Naive thymus-derived CD4-positive, alpha-beta T cell (primary cell): ENCODE measurements at places on chromosomes 16 and 17.

GRCh38 chr16:65312071-65312470 is 190.2 kb upstream of the CDH11 start:
- no peak overlapping the region for H3K4me3 ChIP-seq
- DNase-seq = no peak
- H3K4me1 ChIP-seq = no peaks in the 10 kb centered on the region
- H3K27me3 ChIP-seq = no peaks in the 10 kb centered on the region
- no peak overlapping the region for H3K27ac ChIP-seq

DNA sequence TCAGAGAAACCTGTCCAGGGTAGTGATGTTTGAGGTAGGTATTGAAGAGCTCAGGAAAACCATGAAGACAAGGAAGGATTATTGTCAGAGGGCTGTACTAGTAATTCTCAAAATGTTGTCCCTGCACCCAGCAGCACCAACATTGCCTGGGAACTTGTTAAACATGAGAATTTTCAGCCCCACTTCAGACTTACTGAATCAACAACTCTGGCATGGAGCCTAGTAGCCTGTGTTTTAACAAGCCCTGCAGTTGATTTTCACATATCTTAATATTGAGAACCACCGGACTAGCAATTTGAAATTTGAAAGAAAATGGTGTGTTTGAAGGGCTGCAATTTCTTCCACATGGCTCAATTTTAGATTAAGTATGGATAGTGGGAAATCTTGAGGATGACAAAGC is 2.8 kb upstream of the KIF2B start:
- H3K4me3 ChIP-seq = no peak overlapping the region
- H3K27ac ChIP-seq = no peak overlapping the region
- H3K27me3 ChIP-seq = no peaks in the 10 kb centered on the region
- no peak for DNase-seq

DNA sequence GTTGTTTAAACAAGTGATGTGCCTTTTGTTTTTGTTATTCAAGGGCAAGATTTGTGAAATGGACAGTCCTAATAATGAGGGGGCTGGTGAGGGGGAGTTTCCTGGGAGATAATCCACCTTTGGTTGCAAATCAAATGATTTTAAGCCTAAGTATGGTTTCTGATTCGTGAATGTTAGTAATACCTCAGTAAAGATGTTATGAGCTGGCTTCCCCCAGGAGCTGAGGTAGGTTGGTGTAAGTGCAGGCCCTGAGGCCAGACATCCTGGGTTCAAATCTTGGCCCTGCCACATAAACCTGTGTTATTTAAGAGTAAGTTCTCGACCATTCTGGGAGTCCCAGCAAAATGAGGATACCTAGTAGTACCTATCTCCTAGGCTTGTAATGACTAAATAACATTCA is 1.5 kb downstream of the SNX29 start:
- no peak for DNase-seq
- no peaks in the 10 kb centered on the region for H3K36me3 ChIP-seq
- peaks cover 19% of the 10 kb centered on the region for H3K4me1 ChIP-seq
- H3K27me3 ChIP-seq = no peaks in the 10 kb centered on the region

- H3K27me3 ChIP-seq = no peaks in the 10 kb centered on the region
- no peak for DNase-seq
- H3K4me1 ChIP-seq = no peaks in the 10 kb centered on the region
Measured at GRCh38 chr17:8728251-8728938, 16.2 kb downstream of the CCDC42 start.

- DNase-seq = no peak
- no peaks in the 10 kb centered on the region for H3K4me1 ChIP-seq
- H3K36me3 ChIP-seq = no peaks in the 10 kb centered on the region
- H3K4me3 ChIP-seq = no peak overlapping the region
- no peaks in the 10 kb centered on the region for H3K27me3 ChIP-seq
- H3K27ac ChIP-seq = no peak overlapping the region
Measured at GRCh38 chr17:2204393-2204792, 99.2 kb downstream of the SMG6 start.

GRCh38 chr16:527015-527903 is at the start of gene CAPN15:
CAPN15 (plus strand) TSS chr16:527712; CDS start chr16:546839, 19,127 bp downstream.
- peak; percentile 79 for DNase-seq
- peak within 1 kb of the TSS; percentile 78 for H3K4me3 ChIP-seq
- no peaks in the 10 kb centered on the region for H3K27me3 ChIP-seq
- H3K36me3 ChIP-seq = no peaks in the 10 kb centered on the region
- peaks cover 26% of the 10 kb centered on the region for H3K4me1 ChIP-seq

DNA sequence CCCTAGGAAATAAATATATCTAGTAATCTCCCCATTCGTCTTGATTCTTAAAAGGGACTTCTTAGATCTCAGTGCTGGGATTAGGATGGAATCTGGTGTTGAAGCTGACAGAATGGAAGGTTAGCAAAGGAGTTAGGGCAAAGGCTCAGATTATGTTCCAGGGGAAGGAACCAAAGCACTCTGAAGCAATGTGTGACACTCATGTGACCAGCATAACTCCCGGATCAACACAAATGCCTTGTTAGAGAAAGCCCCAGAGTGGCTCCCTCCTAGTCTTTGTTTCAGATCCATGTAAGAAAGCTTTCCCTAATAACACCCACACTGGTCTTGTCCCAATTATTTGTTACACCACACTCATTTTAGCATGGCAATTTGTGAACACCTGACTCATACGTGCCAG is 62.6 kb upstream of the ERN1 start:
- no peak for DNase-seq
- peaks cover 5% of the 10 kb centered on the region for H3K36me3 ChIP-seq
- no peaks in the 10 kb centered on the region for H3K4me1 ChIP-seq
- H3K27ac ChIP-seq = no peak overlapping the region
- H3K27me3 ChIP-seq = no peaks in the 10 kb centered on the region
- no peak overlapping the region for H3K4me3 ChIP-seq
